ENCODE measurements at places on chromosomes 13 and 19.

DNA sequence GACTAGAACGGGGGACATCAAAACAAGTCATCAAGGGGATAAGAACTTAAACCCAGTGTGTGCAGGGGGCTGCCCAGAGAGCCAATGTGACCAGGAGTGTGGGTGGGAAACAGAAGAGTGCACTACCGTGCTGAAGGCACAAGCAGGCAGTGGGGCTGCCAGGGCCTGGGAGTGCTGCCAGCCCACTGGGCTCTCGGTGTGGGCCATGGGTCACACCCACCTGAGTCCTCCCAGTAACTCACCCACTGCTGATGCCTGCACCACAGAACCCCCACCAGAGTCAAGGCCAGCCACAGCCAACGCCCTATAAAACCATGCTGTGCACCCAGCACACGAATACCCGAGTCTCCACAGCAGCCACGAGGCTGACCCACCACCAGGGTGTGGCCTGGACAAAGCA, 8.5 kb downstream of the MED26 start:
- no peak for DNase-seq

- DNase-seq: no peak
These were observed 9.6 kb upstream of the UBL3 start for GRCh38 chr13:29859971-29860370.

- DNase-seq: no peak
These were observed 50.2 kb upstream of the PSG2 start for GRCh38 chr19:43132696-43133095.

- no peak for DNase-seq
These were observed 7.9 kb upstream of the STK24 start for GRCh38 chr13:98584668-98585397.

- DNase-seq: no peak
These were observed 98.2 kb downstream of the OLFM4 start for GRCh38 chr13:53126841-53127245.

DNA sequence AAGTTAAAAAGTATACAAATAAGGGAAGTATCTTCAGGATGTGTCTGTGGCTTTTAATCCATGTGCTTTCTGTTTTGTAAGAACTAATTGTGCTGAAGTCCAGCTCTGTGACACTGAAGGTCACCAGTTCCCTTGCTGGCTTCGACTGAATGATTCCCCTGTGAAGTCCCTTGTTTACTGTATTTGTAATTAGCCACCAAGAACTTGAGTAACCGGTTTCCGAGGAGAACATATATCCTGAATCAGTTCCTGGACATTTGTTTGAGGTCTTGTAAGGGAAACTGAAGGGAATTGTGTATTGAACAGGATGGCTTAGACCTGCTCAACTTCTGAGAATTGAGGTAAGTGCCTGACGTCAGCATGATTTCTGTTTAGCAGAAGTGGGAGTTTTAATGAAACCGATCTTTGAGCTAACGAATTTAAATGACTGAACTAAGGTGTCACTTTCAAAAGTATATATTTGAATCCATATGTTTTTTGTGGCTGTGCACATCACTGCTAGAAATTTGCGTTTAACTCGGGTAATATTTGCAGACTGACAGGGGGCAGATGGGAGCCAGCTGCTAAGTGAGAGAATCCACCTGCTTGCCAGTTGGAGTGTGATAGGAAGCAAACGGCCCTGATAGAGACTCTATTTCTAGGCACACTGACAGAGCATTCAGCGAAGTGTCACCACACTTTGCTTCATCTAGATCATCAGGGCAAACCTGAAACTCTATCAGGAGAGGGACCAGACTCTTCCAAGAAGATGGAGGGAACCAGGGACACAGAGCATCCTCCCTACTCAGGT, 530.0 kb downstream of the RFC3 start:
- DNase-seq: peak; percentile 32

DNA sequence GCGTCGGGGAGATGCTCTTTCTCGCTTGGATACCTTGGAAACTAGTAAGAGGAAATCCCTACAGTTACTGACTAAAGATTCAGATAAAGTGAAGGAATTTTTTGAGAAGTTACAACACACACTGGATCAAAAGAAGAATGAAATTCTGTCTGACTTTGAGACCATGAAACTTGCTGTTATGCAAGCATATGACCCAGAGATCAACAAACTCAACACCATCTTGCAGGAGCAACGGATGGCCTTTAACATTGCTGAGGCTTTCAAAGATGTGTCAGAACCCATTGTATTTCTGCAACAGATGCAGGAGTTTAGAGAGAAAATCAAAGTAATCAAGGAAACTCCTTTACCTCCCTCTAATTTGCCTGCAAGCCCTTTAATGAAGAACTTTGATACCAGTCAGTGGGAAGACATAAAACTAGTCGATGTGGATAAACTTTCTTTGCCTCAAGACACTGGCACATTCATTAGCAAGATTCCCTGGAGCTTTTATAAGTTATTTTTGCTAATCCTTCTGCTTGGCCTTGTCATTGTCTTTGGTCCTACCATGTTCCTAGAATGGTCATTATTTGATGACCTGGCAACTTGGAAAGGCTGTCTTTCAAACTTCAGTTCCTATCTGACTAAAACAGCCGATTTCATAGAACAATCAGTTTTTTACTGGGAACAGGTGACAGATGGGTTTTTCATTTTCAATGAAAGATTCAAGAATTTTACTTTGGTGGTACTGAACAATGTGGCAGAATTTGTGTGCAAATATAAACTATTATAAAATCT, 2.7 kb upstream of the KCNRG start:
- no peak for DNase-seq

- no peak for DNase-seq
These were observed at the start of gene CLEC4M for GRCh38 chr19:7762719-7763293. CLEC4M (plus strand) TSS chr19:7763243; CDS start chr19:7763267, 24 bp downstream.

GRCh38 chr19:42202290-42202880, 15.1 kb downstream of the DEDD2 start:
- no peak for DNase-seq

GRCh38 chr19:4909156-4909896, at the start of gene UHRF1:
UHRF1 (plus strand) TSS chr19:4909501; CDS start chr19:4910886, 1,385 bp downstream.
- DNase-seq: peak; percentile 61

DNA sequence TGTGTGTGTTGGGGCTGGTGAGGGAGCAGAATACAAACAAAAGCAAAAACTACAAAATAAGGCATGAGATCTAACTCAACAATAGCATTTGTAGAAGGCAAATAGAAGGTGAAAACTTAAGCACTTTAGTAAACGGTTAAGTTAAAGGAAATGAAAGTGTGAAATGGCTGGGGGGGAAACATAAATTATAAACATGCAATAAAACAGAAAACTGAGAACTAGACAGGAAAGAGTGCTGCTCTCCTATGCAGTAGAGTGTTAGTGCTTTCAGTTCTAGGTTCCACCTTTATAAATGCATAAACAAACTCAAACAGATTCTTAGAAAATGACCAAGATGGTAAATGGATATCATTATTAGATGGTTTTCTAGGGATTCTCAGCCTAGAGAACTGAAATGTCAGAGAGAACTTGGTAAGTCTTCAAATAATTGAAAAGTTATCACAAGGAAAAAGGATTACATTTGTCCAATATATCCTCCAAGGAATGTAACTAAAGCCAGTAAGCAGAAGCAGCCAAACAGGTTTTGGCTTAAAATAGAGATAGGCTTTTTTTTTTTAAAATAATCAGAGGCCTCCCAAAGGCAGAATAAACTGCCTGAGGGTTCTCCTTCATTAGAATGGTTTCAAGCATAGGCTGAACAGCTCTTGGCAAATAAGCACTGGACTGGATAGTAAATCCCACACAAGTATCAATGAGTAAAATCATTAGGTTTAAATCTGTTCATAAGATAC, 23.3 kb downstream of the RBM26 start:
- no peak for DNase-seq

DNA sequence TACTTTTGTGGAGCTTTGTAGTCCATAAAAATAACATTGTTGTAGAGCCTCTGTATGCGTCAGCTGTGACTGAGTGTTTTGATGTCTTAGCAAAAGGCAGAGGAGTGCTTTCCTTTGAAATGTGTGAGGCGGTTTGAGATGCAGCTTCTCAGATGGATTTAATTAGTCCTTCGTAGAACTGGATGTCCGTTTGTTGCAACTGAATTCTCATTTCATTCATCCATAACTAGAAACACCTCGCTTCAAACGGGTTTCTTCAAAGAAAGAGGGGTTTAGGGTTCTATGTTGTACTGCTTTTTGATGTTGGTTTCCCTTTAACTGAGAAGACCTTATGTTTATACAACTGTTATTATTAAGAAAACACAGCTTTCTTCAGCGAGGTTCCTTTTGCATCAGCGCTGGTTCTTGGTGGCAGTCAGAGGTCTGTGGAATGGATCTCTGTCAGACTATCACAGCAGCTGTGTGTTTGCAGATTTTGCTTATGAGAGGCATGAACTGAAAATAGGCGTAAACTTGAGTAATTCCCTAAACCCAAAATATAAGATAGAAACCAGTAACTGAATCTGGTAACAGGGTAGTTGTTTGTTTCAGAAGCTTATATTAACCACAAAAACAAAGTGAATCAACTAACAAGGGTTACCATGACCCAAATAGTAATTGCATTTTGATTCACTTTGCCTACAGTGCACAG, 194.4 kb downstream of the GGACT start:
- no peak for DNase-seq

GRCh38 chr13:36133950-36134626, 2.9 kb upstream of the DCLK1 start:
- peak; percentile 17 for DNase-seq

- no peak for DNase-seq
These were observed 77.5 kb downstream of the ZNF536 start for GRCh38 chr19:30449673-30450072.

GRCh38 chr13:82878536-82878935, 1003.7 kb downstream of the SLITRK1 start:
- DNase-seq: peak; percentile 56

DNA sequence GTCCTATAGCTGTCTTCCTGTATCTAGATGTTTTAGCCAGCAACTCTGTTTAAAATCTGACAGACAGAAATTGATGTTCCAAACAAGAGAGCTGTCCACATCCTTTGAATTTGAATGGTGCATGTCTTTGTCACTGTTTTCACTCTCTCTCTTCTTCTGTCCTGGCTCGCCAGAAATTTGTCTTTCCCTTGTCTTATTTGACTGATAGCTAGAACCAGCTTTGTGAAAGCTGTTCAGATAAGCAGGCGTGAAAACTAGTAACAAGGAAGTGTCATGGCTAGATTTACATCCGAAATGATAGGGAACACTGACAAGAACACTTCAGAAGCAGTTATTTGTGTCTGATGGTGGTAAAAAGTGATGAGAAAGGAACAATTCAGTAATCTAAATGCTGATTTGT, 354.9 kb upstream of the SLITRK1 start:
- no peak for DNase-seq

GRCh38 chr19:50542943-50543342, 25.3 kb downstream of the LRRC4B start:
- DNase-seq: no peak

DNA sequence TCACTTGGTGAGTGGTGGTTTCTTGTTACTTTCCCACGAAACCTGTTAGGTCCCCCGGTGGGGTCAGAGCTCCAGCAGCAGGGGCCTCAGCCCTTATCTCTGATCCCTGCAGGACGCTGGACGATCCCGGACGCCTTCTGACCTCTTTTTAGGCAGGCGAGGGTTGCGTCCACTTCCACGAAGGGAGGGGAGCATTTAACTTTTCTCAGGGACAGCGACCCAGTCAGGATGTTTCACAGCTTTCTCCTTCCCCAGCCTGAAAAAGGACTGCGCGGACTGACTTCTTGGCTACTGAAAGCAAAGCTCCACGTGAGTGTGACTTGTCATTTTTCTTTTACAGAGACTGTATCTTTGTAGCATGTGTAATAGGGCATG, 692 bp downstream of the ZNF234 start:
- DNase-seq: no peak
